ENCODE measurements at places on chromosomes 6 and 20.

- no peaks in the 10 kb centered on the region for H3K27me3 ChIP-seq
- no peaks in the 10 kb centered on the region for H3K4me1 ChIP-seq
- H3K4me3 ChIP-seq: no peak overlapping the region
- DNase-seq: no peak
- H3K27ac ChIP-seq: no peak overlapping the region
These were observed 95.3 kb upstream of the VSTM2L start for GRCh38 chr20:37807471-37808232.

DNA sequence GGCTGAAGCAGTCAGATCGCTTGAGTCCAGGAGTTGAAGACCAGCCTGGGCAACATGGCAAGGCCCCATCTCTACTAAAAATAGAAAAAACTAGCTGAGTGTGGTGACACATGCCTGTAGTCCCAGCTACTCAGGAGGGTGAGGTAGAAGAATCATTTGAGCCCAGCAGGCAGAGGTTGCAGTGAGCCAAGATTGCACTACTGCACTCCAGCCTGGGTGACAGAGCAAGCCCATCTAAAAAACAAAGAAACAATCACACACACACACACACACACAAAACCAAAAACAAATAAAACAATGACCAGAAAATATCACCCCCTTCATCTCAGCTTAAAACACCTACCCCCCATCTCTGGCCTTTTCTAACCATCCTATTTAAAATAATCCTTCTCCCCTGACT, 68.0 kb downstream of the BTBD9 start:
- no peaks in the 10 kb centered on the region for H3K4me1 ChIP-seq
- H3K4me3 ChIP-seq: no peak overlapping the region
- DNase-seq: no peak
- H3K27ac ChIP-seq: no peak overlapping the region

DNA sequence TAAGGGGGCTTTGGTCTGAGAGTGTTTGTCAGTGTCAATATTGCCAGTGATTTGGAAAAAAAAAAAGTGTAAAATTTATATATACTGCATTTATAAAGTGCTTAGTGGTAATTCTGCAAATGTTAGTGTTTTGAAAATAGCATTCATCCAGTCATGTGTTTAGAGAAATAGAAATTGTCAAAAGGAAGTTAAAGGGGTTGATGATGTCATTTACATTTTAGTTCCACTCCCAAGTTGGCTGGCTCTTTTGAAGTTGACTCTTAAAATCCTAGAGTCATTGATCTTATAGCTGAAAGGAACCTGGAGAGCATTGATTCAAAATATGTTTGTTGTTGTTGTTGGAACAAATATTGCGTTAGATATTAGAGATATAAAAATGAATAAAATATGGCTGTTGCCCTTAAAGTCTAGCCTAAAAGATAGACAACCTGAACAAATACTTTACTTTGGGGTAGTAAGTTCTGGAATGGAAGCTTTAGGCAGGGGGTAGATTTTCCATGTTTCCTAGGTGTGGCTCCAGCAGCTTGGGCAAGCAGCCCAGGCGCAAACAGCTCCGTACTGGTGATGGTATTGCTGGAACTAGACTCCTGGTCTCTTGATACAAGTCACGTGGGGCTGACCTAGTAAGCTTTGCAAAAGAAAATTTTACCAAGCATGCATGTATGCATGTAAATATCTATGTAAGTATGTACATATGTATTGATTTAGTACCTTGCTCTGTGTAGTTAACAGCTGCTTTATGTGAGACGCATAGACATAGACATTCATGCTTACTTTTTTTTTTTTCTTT, 46.3 kb downstream of the HIVEP1 start:
- no peaks in the 10 kb centered on the region for H3K4me1 ChIP-seq
- DNase-seq: no peak
- H3K27me3 ChIP-seq: no peaks in the 10 kb centered on the region
- H3K36me3 ChIP-seq: no peaks in the 10 kb centered on the region
- H3K27ac ChIP-seq: no peak overlapping the region

GRCh38 chr20:45154183-45154582, 20.5 kb upstream of the PI3 start:
- no peak overlapping the region for H3K27ac ChIP-seq
- H3K4me1 ChIP-seq: no peaks in the 10 kb centered on the region
- no peaks in the 10 kb centered on the region for H3K36me3 ChIP-seq
- no peak overlapping the region for H3K4me3 ChIP-seq

DNA sequence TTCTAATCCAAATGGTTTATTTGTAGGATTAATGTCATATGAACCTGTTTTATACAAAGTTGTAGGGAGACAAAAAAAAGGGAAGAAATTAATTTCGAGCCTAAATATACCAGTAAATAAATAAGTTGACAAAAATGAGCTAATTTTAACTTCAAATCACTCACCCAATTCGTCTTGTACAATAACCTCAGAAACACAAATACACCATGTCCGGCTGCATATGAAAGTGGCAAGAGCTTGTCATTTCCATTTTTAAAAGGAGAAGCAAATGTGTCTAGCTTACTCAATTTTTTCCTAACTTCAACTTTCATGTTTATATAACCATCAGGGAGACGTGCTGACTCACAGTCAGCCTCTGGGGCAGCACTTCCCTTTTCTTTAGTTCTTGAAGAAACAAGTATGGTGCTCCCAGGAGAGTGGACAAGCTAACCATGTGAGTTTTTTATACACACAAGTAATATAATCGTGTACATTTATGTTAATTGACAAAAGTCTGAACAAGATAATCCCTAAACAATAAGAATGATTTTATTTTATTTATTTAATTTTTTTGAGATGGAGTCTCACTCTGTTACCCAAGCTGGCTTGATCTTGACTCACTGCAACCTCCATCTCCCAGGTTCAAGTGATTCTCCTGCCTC, 55.5 kb upstream of the SGK1 start:
- DNase-seq: no peak
- no peaks in the 10 kb centered on the region for H3K27me3 ChIP-seq
- no peaks in the 10 kb centered on the region for H3K36me3 ChIP-seq
- H3K4me1 ChIP-seq: peaks cover 2% of the 10 kb centered on the region
- no peak overlapping the region for H3K4me3 ChIP-seq

DNA sequence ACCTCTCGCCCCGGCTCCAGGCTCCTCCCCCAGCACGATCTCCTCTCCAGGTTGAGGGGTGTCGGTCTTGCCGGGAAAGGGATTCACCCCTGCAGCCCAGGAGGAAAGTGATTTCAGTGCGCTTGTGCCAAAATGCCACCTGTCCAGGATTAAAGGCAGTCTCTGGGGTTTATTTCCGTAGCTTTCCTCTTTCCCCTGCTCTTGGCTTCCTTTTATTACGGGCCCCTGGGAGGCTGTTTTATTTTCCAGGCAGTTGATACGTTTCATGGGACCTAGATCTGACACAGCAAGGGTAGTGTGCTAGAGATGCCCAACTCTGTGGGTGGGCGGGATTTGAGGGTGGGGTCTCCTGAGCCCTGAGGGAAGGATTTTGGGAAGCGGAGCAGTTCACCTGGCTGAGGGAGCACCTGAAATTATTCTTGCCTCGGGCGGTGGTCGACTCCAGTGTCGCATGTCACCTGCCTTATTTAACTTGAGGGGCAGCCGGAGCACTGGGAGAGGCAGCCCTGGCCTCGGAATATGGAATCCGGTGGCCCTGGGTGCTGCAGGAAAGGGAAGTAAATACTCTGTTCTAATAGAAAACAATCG, 9.5 kb upstream of the NKX2-2 start:
- H3K36me3 ChIP-seq: no peaks in the 10 kb centered on the region
- H3K27ac ChIP-seq: no peak overlapping the region
- no peak overlapping the region for H3K4me3 ChIP-seq
- H3K4me1 ChIP-seq: no peaks in the 10 kb centered on the region

DNA sequence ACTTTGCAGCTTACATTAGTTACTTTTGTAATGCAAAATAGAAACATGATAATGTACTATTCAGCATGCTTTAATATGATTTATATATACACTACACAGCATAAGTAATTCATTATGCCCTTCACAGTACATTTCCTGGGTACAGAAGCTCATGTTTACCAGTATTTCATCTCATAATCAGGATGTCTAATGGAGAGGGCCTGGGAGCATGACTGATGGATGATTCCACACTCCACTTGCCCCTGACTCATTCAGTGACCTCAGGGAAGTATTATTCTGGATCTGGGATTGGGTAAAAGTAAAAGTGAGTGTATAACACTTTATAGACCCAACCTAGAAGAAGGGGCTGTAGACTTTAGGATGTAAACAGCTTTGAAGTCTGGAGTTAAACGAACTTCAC, 31.4 kb upstream of the BACH2 start:
- no peaks in the 10 kb centered on the region for H3K36me3 ChIP-seq
- H3K27me3 ChIP-seq: no peaks in the 10 kb centered on the region
- DNase-seq: no peak
- no peaks in the 10 kb centered on the region for H3K4me1 ChIP-seq

DNA sequence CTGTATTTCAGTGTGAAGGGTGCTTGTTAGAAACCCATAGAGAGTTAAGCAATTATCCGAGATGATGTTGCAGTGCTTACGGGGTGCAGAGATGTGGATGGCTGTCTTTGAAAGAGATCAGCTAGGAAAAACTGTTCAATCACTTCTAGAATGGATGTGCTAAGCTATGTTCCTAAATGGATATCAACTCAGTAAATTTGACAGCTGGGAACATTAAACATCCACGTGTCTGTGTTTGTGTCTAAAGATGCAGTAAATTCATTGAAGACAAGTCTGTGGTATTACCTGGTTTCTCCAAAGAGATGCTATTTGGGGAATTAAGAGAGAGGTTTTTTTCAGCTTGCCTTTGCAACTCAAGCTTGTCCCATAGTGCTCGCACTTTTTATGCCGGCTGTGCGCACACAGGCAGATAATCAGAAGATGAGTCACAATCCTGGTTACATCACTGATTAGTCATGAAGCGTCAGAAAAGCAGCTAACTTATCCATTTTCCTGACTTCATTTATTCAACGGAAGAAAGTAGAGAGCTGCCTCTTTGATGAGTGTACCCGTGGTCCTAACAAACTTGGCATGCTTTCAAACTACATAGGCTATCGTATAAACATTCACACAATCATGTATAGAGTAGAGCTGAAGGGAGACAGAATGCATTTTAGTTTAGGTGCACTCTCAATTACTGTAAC, 691.7 kb upstream of the SLC35B3 start:
- no peaks in the 10 kb centered on the region for H3K27me3 ChIP-seq
- DNase-seq: no peak
- no peak overlapping the region for H3K27ac ChIP-seq
- no peak overlapping the region for H3K4me3 ChIP-seq

GRCh38 chr6:13523826-13524622, 36.6 kb upstream of the GFOD1 start:
- H3K27me3 ChIP-seq: no peaks in the 10 kb centered on the region
- no peak overlapping the region for H3K27ac ChIP-seq
- H3K4me1 ChIP-seq: no peaks in the 10 kb centered on the region
- H3K4me3 ChIP-seq: no peak overlapping the region

DNA sequence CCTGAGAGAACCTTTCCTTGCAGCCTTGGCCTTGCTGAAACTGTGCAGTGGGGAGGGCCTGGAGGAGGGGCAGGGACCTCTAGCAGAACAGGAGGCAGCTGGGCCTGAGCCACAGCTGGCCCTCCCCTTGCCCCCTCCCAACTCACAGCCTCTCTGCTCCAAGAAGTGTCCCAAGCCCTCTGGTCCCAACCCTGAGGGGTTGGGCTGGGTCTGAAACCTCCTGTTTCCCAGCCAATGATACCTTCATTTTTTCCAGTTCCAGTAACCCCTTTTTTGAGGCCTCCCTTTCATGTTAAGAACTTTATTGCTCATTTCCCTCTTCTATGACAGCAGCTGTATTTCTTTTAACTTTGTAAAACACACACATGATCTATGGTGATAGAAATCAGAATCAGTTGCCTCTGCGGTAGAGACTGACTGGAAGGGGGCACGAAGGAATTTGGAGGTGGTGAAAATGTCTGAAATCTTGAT, 17.9 kb upstream of the ARMC12 start:
- no peak overlapping the region for H3K4me3 ChIP-seq
- DNase-seq: no peak
- peaks cover 19% of the 10 kb centered on the region for H3K4me1 ChIP-seq
- peak overlapping the region; percentile 48 for H3K27ac ChIP-seq
- H3K36me3 ChIP-seq: no peaks in the 10 kb centered on the region
- no peaks in the 10 kb centered on the region for H3K27me3 ChIP-seq

DNA sequence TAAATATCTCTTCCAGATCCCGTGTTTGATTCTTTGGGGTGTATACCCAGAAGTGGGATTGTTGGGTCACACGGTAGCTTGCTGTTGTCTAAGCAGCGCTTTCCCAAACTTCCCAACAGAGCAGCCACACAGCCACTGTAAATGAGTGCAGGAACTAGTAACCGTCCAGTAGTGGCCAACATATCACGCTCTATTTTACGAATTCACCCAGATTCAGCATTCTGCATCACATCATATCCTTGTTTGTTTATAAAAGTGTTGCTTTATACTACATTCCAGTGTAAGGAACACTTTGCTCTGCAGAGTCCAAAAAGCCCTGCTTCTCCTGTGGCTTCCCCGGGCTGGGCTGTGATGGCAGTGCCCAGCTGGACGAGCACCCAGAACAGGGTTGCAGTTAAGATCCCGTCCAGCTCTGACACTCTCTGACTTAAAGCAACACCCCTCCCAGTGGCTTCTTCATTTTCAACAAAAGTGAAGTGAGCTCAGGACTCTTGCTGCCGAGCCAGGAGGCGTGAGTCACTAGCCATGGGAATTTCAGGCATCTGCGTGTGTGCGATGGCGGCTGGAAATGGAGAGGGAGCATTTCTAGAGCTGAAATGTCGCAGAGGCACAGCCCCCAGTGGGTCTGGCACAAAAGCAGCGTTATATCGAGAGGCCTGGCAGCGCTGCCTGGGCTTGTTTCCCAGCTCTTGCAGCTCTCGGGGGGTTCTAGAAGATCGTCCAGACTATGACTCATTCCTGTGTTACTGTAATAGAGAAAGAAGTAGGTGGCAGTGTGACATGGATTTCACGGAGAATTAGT, 216.3 kb upstream of the ECI2 start:
- H3K27me3 ChIP-seq: no peaks in the 10 kb centered on the region
- no peak overlapping the region for H3K4me3 ChIP-seq
- H3K36me3 ChIP-seq: no peaks in the 10 kb centered on the region
- DNase-seq: no peak
- H3K27ac ChIP-seq: peak overlapping the region; percentile 63

DNA sequence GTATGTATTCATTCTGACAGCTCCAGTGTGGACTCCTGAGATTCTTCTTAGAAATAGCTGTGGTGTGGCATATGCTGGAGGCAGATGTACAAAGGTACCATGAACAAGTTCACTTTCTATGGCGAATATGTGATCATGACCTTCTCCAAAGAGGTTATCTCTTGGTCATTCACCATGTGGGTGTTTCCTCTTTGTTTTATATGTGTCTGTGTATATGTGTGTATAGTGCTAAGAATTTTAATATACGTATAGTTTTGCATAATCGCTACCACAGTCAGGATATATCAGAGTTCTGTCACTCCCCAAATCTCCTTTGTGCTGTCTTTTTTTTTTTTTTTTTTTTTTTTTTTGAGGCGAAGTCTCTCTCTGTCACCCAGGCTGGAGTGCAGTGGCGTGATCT, 47.1 kb downstream of the PHACTR2 start:
- no peak overlapping the region for H3K4me3 ChIP-seq
- H3K27me3 ChIP-seq: no peaks in the 10 kb centered on the region
- H3K27ac ChIP-seq: no peak overlapping the region
- DNase-seq: no peak
- no peaks in the 10 kb centered on the region for H3K36me3 ChIP-seq

- H3K27me3 ChIP-seq: no peaks in the 10 kb centered on the region
- H3K4me1 ChIP-seq: no peaks in the 10 kb centered on the region
- H3K36me3 ChIP-seq: no peaks in the 10 kb centered on the region
- no peak overlapping the region for H3K27ac ChIP-seq
- no peak overlapping the region for H3K4me3 ChIP-seq
- DNase-seq: no peak
These were observed 8.2 kb upstream of the FILIP1 start for GRCh38 chr6:75501756-75502155.

Measured in kidney (tissue), 22 donors.